ENCODE measurements at places on chromosomes 11 and 22. TPM values are rescaled to one million over a fixed set of nuclear protein-coding genes. Genes with fewer than 3 reads are reported as not detected.

- H3K4me1 ChIP-seq, result no peaks in the 10 kb centered on the region
- no peak overlapping the region for H3K27ac ChIP-seq
- no peak overlapping the region for H3K4me3 ChIP-seq
- no peaks in the 10 kb centered on the region for H3K27me3 ChIP-seq
These were observed 63.9 kb downstream of the MYO7A start for GRCh38 chr11:77191823-77192495.

GRCh38 chr11:102986815-102987214 lies 31.3 kb upstream of the MMP13 start:
- no peaks in the 10 kb centered on the region for H3K36me3 ChIP-seq
- no peaks in the 10 kb centered on the region for H3K4me1 ChIP-seq
- H3K4me3 ChIP-seq, result no peak overlapping the region
- H3K27me3 ChIP-seq, result peaks cover 4% of the 10 kb centered on the region

Gene P2RY6
- total RNA-seq, result not detected

Gene OR5B21
- 0.74 TPM for total RNA-seq

DNA sequence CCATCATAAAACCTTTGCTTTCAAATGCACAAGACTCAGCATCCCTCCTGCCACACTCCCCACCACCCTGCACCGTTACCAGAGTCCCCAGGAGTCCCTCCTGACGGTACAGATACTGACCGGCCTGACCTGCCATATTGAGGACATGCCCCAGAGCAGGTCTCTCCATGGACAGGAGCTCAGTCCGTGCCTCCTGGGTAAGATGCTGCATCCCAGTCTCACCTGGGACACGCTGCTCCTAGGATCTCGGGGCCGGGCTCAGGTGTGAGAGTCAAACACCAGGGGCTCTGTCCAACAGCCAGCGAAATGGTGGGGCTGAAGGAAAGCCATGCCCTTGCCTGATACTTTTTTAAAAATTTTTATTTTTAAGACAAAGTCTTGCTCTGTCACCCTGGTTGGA lies 328.3 kb downstream of the SHANK2 start:
- no peak overlapping the region for H3K27ac ChIP-seq
- H3K4me1 ChIP-seq, result no peaks in the 10 kb centered on the region
- no peak for DNase-seq

GRCh38 chr11:15841931-15842740 lies 514.2 kb downstream of the SOX6 start:
- no peaks in the 10 kb centered on the region for H3K27me3 ChIP-seq
- DNase-seq, result no peak
- no peaks in the 10 kb centered on the region for H3K4me1 ChIP-seq
- H3K36me3 ChIP-seq, result no peaks in the 10 kb centered on the region
- H3K27ac ChIP-seq, result no peak overlapping the region

Gene OTOG
- not detected for total RNA-seq

GRCh38 chr11:68775951-68776388 lies 24.6 kb upstream of the TESMIN start:
- H3K27ac ChIP-seq, result no peak overlapping the region
- no peaks in the 10 kb centered on the region for H3K36me3 ChIP-seq
- no peaks in the 10 kb centered on the region for H3K4me1 ChIP-seq
- no peak for DNase-seq
- no peak overlapping the region for H3K4me3 ChIP-seq

- no peak overlapping the region for H3K4me3 ChIP-seq
- peaks cover 12% of the 10 kb centered on the region for H3K36me3 ChIP-seq
- H3K27me3 ChIP-seq, result no peaks in the 10 kb centered on the region
- peak; percentile 38 for DNase-seq
- H3K27ac ChIP-seq, result no peak overlapping the region
- H3K4me1 ChIP-seq, result no peaks in the 10 kb centered on the region
These were observed 77.9 kb downstream of the BTBD10 start for GRCh38 chr11:13384908-13385640.

DNA sequence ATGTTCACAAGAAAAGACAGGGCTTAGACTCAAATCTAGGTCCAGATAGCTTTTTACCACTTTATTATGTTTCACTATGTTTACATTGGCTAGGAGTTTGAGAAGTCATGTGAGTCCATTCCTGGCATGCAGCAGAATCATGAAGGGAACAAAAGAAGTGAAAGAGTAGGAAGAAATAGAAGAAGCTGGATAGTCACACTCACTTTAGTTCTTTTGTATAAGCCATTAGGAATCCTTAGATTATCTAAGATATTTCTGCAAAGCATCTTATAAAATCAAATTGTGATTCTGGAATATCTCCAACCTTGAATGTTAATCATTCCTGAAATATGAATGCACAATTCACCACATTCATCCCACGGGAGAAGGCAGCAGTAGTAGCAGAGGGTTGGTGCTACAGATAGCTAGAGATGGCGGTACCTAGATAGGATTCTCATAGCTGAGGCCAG lies 31.9 kb downstream of the MAML2 start:
- H3K27ac ChIP-seq, result no peak overlapping the region
- H3K36me3 ChIP-seq, result peaks cover 5% of the 10 kb centered on the region
- no peaks in the 10 kb centered on the region for H3K27me3 ChIP-seq

DNA sequence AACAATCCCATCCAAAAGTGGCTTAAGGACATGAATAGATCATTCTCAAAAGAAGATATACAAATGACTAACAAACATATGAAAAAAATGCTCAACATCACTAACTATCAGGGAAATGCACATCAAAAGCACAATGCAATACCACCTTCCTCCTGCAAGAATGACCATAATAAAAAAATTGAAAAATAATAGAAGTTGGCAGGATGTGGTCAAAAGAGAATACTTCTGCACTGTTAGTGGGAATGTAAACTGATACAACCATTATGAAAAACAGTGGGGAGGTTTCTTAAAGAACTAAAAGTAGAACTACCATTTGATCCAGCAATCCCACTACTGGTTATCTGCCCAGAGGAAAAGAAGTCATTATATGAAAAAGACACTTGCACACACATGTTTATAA lies 77.7 kb upstream of the SC5D start:
- DNase-seq, result no peak
- no peaks in the 10 kb centered on the region for H3K36me3 ChIP-seq
- H3K27me3 ChIP-seq, result no peaks in the 10 kb centered on the region
- H3K4me1 ChIP-seq, result no peaks in the 10 kb centered on the region
- no peak overlapping the region for H3K27ac ChIP-seq

DNA sequence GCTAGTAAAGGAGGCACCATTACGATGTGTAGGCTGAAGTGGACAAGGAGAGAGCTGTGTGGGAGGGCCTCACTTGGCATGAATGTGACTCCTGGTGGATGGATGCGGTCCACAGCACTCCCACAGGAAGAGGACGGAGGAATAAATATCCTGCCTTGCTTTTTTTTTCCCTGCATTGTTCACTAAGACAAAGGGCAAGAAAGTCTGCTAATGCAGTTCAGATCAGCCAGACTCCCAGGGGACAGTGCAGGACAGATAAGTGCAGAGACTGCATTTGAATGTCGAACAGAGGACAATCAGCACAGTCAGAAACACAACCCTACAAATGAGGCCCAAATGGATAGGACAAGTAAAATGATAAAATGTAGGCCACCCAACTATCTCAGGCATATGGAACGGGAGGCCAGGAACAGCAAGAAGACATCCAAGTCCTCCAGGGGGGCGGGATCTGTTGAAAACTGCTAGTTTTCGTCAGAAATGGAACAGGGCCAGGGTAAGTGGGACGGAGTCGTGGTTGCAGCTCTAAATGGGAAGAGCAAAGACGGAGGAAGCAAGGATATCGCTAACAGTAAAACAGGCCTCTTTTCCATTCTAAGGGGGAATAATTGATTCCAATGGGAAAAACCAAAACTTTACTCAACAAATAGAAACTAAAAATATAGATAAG lies 25.2 kb upstream of the OR8B8 start:
- no peak overlapping the region for H3K4me3 ChIP-seq
- H3K27ac ChIP-seq, result no peak overlapping the region
- no peaks in the 10 kb centered on the region for H3K36me3 ChIP-seq
- no peak for DNase-seq

DNA sequence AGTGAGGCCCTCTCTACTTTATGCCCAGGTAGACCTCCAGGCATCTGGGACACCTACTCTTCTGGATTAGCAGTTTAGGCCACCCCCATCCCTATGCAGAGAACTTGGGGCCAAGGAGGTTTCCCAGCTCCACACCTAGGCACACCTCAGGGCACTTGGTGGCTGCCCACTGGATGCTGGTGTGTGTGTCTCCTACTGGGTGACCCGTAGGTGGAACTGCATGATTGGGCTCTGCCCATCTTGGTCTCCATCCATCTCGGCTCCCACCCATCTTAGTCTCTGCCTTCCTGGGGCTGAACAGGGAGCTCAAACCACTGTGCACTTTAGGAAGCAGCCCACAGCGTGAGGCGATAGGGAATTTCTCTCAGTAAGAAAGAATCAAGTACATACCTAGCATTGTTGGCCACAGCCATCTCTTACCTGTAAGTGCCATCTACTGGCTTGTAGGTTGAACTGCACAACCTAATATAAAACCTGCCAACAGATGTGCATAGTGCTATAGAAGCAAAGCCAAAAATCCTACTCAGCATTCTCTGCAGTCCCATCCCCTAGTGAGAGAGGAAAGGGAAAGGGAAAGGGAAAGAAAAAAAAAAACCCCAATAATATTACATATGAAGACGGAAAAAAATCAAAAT lies 61.6 kb upstream of the PTPN5 start:
- no peaks in the 10 kb centered on the region for H3K27me3 ChIP-seq
- no peaks in the 10 kb centered on the region for H3K36me3 ChIP-seq
- no peak overlapping the region for H3K4me3 ChIP-seq

- H3K36me3 ChIP-seq, result no peaks in the 10 kb centered on the region
- H3K27me3 ChIP-seq, result no peaks in the 10 kb centered on the region
- DNase-seq, result no peak
- H3K4me1 ChIP-seq, result peaks cover 15% of the 10 kb centered on the region
These were observed 13.5 kb downstream of the LRP5 start for GRCh38 chr11:68325907-68326220.

DNA sequence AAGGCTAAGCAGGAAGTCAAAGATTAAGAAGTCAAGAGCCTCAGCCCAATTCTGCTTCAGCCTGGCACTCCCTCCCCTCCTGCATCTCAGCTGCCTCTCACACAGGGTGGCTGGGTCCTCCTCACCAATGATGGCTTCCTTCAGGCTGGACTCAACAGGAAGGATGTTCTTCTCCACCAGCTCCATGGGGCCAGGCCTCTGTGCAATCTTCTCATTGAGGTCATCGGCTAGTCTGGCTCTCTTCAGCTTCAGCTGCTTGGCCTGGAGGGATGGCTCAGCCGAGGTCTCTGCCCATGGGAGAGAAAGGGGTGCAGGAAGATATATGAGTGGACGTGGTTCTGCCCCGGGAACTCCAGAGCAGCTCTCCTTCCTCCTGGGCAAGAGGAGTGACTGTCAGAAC lies 59.1 kb downstream of the SGSM3 start:
- H3K4me3 ChIP-seq, result no peak overlapping the region
- H3K27ac ChIP-seq, result no peak overlapping the region
- DNase-seq, result no peak
- peaks cover 21% of the 10 kb centered on the region for H3K36me3 ChIP-seq

GRCh38 chr11:12177739-12178338 lies 67.4 kb downstream of the MICAL2 start:
- H3K4me3 ChIP-seq, result no peak overlapping the region
- DNase-seq, result no peak
- H3K27me3 ChIP-seq, result no peaks in the 10 kb centered on the region
- no peaks in the 10 kb centered on the region for H3K4me1 ChIP-seq

Gene ART5
- total RNA-seq, result not detected

- H3K4me1 ChIP-seq, result peaks cover 99% of the 10 kb centered on the region
- H3K27me3 ChIP-seq, result no peaks in the 10 kb centered on the region
- H3K4me3 ChIP-seq, result peak overlapping the region; percentile 13
These were observed 7.9 kb downstream of the CD82 start for GRCh38 chr11:44573333-44573732.

DNA sequence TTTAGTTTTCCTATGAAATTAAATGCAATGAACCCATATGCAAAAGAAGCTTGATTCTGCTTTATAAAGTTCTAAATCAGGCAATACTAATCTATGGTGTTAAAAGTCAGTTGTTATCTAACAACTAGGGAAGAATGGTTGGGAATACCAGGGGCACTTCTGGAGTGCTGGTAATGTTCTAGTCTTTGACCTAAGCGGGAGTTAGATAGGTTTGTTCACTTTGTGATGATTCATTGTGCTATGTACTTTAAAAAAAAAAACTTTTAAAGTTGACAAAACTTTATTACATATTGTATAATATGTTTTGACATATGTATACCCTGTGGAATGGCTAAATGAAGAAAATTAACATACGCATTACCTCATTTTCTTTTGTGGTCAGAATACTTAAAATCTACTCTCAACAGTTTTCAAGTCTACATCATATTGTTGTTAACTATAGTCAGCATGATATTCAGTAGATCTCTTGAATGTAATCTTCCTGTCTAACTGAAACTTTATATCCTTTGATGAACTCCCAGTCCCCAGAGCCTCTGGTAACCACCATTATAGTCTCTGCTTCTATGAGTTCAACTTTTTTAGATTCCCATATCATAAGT lies 39.2 kb downstream of the BIRC2 start:
- peaks cover 5% of the 10 kb centered on the region for H3K36me3 ChIP-seq
- no peaks in the 10 kb centered on the region for H3K27me3 ChIP-seq
- no peak overlapping the region for H3K4me3 ChIP-seq
- no peaks in the 10 kb centered on the region for H3K4me1 ChIP-seq

DNA sequence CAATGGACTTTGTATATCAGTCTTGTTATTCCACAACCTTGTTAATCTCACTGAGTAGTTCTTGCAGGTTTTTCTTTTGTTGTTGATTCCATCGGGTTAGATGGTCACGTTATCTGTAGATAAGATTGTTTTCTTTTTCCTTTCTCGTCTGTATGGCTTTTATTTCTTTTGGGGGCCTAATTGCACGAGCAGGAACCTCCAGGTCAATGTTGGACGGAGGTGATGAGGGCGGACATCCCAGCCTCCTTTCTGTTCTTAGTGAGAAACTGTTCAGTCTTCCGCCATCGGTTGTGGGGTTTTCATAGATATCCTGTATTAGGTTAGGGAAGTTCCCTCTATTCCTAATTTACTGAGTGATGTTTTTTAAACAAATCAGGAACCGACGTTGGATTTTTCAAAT lies 4.8 kb upstream of the PRR33 start:
- no peak for DNase-seq
- H3K4me3 ChIP-seq, result no peak overlapping the region
- peaks cover 11% of the 10 kb centered on the region for H3K4me1 ChIP-seq
- peaks cover 5% of the 10 kb centered on the region for H3K27me3 ChIP-seq
- no peak overlapping the region for H3K27ac ChIP-seq
- H3K36me3 ChIP-seq, result no peaks in the 10 kb centered on the region

DNA sequence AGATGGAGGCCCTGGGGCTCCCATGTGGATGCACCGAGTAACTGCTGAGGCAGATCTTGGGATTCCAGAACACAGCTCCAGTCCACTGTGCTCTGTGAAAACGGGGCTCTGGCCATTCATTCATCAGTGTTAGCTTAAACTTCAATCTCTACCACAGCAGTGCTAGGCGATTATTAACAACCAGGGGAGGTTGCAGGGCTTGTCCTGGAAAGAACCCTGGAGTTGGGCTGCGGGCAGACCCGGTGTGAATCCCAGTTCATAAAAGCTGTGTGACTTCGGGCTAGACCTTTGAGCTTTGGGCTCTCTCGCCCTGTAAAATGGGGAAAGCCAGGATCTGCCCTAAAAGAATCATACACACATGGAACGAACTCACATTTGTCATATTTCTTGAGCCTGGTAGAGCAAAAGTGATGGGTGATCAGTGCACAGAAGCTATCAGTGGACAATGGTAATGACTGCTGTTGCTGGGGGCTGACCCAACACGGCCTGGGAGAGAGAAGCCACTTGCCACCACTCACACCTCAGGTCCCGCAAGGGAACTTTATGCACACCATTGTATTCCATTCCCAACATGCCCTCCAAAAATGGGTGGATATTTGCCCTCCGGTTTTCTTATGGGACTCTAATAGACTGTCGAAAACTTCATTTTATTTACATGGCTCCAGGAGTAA lies 15.6 kb upstream of the CRYBB3 start:
- H3K36me3 ChIP-seq, result no peaks in the 10 kb centered on the region
- H3K4me1 ChIP-seq, result no peaks in the 10 kb centered on the region
- H3K27ac ChIP-seq, result no peak overlapping the region
- no peaks in the 10 kb centered on the region for H3K27me3 ChIP-seq
